Right renal pelvis (tissue), 4 donors: ENCODE measurements at places on chromosomes 6 and 20.

GRCh38 chr20:1214838-1215261, 11.0 kb upstream of the RAD21L1 start:
- no peak for DNase-seq

DNA sequence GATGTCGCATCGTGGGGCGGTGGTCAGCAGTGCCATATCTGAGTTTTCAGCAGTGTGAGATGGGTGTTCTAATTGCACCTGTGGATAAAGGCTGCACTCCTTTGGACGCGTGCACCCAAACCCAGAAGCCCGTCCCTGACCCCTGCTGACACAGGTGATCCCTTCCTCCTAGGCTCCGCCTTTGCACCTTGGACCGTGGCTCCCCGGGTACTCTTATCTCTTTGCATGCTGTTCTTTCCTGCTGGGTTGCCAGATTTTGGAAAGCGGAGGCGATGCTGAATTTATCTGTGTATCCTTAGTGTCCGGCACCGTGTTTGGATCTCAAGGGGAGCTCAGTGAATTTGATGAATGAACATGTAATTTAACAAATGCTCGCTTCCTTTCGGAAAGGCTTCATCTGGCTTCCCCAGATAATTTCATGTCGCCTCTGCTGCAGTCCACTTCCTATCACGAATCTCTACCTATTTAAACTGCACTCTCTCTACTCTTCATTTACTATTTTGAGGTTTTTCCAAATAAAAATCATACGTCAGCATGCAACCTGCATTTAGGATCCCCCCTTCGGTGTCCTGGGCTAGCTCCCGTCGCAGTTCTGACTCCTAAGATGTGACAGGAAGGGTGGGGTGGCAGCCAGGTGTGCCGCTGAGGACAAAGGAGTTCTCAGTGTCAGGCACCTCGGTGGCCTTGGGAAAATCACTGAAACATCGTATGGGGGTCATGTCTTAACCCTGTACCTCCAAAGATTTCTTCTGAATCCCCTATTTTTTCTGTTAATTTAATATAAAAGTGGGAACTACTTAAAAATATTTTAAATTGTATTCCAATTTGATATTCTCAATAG, 753 bp upstream of the PERP start:
- DNase-seq: no peak

GRCh38 chr6:114039841-114040240, 68.9 kb upstream of the HDAC2 start:
- no peak for DNase-seq

- DNase-seq: no peak
Observed at GRCh38 chr6:5718231-5718947, 288.3 kb downstream of the NRN1 start.

DNA sequence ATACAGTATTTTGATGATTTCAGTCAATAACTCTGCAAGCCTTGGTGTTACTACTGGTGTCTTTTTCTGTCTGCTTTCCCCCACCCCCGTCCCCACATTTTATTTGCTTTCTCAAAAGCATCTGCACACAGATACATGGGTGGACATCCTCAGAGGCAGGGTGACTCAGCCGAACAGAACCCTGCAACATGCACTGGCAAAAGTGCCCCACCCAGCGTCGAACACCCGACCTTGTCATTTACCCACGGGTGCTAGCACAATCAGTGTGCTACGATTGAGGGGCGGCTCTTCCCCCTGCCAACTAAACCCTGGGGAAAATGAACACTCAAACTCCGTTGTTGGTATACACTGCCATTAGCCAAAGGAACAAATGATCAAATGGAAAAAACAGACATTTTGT, 115.9 kb upstream of the NAA20 start:
- DNase-seq: no peak

- DNase-seq: no peak
Observed at GRCh38 chr6:137798261-137798660, 68.8 kb upstream of the TNFAIP3 start.

DNA sequence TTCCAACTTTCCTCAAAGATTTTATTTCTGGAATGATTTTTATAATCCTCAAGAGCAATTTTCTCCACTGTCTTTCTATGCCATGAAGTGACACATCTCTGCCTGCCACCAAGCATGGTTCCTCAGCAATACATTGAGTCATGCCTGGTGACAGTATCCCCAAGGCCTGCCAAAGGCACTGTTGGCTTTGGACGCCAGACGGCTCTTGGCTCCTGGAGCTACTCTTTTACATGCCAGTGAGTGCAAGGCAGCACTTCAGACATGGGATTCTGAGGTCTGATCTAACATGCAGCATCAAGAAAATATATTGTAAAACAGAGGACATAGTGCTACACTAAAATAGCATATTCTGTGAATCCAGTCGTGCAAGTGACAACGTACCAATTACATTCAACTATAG, 20.1 kb upstream of the PLEKHG1 start:
- DNase-seq: no peak

GRCh38 chr20:33677991-33678702, 3.9 kb upstream of the NECAB3 start:
- DNase-seq: no peak

GRCh38 chr6:168834801-168835200, 393.8 kb downstream of the SMOC2 start:
- no peak for DNase-seq

GRCh38 chr20:61353261-61354000, 101.4 kb downstream of the CDH4 start:
- DNase-seq: no peak

- DNase-seq: no peak
Observed at GRCh38 chr6:13800615-13801014, 13.7 kb downstream of the MCUR1 start.

- no peak for DNase-seq
Observed at GRCh38 chr20:8007490-8007889, 12.1 kb downstream of the TMX4 start.

GRCh38 chr6:31729979-31730630, 1.0 kb upstream of the DDAH2 start:
- DNase-seq: peak; percentile 87

GRCh38 chr20:50302341-50303057, 111.9 kb downstream of the CEBPB start:
- no peak for DNase-seq

DNA sequence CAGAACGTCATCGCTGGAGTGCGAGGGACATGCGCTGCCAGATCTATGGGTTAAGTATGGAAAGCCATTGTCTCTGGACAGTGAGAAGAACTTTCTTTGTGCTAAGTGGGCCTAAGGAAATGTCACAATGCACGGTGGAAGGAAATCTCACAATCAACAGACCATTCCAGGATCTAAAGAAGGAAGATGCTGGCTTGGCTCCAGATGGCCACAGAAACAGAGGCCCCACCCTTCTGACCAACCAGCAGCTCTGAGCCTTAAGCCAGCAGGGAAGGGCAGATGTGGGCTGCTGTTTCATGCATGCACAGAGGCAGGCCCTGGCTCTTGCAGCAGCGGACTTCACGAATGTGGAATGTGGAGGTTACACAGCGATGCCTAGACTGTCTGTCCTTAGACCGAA, 156.3 kb downstream of the SOBP start:
- DNase-seq: no peak

GRCh38 chr6:163260911-163261310, 153.6 kb upstream of the QKI start:
- DNase-seq: no peak

- DNase-seq: no peak
Observed at GRCh38 chr20:10982692-10983091, 308.9 kb upstream of the JAG1 start.

GRCh38 chr6:167995302-167995701, 2.2 kb upstream of the KIF25 start:
- DNase-seq: no peak

DNA sequence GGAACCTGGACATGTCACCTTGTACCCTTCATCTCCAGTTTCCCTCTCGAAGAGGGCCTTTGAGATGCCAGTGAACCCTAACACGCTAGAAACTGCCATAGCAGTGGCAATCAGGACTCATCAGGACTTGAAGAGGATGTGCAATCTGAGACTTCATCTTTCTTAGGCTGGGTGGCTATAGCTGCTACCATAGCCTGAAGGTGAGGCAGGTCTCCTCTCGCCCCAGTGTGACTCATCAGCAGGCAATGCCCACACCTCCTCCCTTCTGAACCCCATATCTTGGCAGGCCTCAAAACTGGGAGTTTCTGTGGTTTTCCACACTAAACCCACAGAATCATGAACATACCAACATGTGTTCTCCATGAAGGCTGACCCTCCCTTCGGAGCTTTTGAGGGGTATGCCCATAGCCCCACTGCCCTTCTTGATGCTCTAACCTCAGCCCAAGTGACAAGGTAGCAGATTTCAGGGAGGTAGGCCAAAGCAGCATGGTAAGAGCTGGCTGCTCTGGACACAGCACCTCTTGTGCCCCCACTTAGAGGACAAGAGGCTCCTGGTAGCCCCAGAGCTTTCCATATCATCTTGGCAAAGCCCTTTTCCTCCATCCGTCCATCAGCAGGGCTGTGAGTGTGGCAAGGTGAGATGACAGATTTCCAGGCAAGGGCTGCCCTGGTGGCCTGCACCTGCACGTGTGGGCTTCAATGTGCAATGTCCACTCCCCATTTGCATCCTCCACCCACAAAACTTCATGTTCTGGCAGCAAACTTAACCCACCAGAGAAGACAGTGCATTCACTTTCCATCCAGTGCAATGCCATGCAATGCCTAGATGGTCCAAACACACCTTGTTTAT, 2.6 kb downstream of the BLCAP start:
- no peak for DNase-seq

DNA sequence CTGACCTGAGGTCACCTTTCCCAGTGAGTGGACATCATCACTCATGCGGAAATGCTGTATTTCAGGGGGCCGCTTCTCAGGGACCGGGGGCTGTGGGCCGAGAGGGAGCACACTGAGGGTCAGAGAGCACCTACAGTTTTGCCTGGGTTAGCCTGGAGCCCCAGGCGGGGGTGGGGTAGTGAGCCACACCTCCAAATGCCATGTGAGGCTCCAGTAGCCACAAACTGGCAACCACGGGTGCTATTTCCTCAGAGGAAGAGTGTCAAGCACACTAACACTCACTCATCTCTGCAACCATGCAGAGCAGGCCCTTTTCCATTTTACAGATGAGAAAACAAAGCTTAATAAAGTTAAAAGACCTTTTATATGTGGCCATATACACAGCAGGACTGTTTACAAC, 4.7 kb downstream of the EHMT2 start:
- DNase-seq: no peak

GRCh38 chr6:29907637-29908340, 34.5 kb upstream of the HLA-A start:
- DNase-seq: no peak

GRCh38 chr6:108640104-108640503, 79.4 kb downstream of the FOXO3 start:
- no peak for DNase-seq

DNA sequence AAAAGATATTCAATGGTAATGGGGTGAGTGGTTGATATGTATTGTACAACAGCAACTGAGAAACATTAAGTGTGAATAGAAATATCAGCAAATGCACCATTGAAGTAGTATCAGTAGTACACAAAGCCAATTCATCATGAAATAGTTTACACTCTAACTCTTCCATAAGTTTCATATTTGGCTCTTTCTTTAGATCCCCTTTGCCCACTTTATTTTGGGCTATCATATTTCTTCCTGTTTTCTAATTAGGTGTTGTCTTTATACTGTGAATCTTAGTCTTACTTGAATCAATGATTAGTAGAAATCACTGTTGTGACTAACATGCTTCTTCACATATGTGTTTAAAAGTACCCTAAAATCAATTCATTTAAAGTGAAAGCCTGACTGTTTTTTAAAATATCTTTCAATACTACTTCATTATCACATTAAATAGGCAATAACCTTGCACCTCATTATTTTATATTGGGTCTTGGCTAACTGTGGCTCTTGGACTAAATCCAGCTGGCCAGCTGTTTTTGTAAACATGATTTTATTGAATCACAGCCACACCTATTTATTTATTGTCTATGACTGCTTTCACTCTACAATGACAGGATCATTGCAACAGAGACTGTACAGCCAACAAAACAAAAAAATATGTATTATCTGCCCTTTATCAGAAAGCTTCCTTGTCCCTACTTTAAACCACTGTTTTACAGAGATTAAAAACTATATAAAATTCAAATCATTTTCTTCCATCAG, 38.9 kb downstream of the EYS start:
- no peak for DNase-seq

DNA sequence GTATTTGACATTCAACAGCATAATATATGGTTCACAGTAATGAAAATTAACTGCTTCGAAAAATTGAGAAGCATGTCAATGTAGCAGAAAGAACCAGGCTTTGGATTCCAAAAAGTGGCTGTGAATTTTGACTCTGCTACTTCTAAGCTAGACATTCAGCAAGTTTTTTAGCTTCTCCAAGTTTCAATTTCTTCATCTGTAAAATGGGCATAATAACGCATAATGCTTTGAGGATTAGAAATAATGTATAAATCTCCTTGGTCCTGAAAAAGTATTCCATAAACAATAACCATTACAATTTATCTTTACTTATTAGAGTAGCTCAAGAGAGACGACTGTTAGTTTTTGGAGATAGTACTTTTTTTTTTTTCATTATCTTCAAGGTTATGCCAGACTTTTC, 7.7 kb downstream of the BLTP3A start:
- no peak for DNase-seq

DNA sequence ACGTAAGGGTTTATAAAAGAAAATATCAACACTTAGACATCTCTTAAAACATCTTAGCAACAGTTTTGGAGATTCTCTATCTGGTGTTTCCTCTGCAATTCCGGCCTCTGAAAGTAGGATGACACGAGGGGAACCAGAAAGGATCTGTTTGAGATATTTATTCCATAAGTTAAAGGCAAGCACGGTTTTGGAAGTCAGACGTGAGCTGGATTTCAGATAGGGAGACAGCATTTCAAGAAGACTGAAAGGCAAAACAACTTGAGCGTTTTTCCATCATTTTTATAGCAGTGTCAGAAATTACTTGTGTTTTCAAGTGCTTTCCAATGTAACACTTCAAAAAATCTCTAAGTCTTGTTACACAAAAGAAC, 52.9 kb upstream of the BTN3A2 start:
- no peak for DNase-seq

DNA sequence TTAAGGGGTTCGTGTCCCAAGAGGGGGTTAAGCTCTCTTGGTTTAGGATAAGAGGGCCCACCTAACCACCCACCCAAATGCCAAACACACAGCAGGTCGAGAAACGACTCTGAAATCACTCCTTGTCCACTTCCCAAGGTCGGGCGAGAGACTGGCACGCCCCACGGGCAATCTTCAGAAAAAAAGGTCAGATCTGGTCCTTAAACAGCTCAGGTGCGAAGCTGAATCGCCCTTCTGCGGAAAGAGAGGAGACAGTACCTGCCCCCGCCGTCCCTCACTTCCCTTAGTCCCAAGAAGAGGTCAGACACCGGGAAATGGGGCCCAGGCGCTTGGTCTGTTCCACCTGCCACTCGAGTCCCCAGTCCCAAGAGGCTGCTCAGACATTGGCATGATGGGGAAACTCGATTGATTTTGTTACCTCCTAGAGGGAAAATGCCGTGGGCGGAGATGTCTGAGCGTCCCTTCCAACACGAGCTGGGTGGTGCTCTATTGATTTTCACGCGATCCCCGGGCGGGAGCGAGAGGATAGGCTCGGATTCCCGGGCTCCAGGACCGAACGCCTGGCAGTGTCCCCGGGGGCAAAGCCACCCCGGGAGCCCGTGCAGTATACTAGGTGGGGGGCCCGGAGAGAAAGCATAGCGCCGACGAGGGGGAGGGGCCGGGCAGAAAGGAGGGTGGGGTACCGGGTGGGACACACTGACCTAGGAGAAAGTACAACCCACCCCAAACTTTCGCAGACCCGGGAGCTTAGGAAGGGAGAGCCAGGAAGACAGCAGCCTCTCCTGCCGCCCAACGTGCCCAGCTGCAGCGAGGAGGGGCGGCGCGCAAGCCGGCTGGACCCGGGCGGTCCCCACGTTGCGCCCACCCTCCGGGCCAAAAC, 1.1 kb upstream of the SAMD5 start:
- DNase-seq: no peak

GRCh38 chr6:73579851-73580246, 59.0 kb upstream of the EEF1A1 start:
- DNase-seq: no peak
